ENCODE measurements at places on chromosomes 16 and 17. TPM values are rescaled to one million over a fixed set of nuclear protein-coding genes. Genes with fewer than 3 reads are reported as not detected.

The NPIPA5 gene
- 4.7 TPM for total RNA-seq

The NPB gene
- 0.07 TPM for total RNA-seq

The PRSS33 gene
- total RNA-seq = not detected

The ATAD5 gene
- total RNA-seq = 4.2 TPM

The EPX gene
- total RNA-seq = not detected

The PCGF2 gene
- total RNA-seq = 14.1 TPM

The NAGS gene
- 13.5 TPM for total RNA-seq

The BTBD17 gene
- total RNA-seq = not detected

The GRAP gene
- total RNA-seq = not detected

The CD300H gene
- not detected for total RNA-seq

The GPATCH8 gene
- 30.1 TPM for total RNA-seq

The FNDC8 gene
- not detected for total RNA-seq

The LITAFD gene
- total RNA-seq = not detected

The KRTAP4-8 gene
- not detected for total RNA-seq

The C1QTNF8 gene
- not detected for total RNA-seq

All from PC-3 (cell line).